ENCODE measurements at places on chromosomes 6 and 20. TPM values are rescaled to one million over a fixed set of nuclear protein-coding genes. Genes with fewer than 3 reads are reported as not detected.
A peak's percentile ranks its signal among the peaks of the same experiment; 100 is the strongest.

GRCh38 chr6:46062312-46062711 lies 46.7 kb upstream of the CLIC5 start:
- ATAC-seq = no peak

E2F1 gene
- total RNA-seq = 0.57 TPM

DNA sequence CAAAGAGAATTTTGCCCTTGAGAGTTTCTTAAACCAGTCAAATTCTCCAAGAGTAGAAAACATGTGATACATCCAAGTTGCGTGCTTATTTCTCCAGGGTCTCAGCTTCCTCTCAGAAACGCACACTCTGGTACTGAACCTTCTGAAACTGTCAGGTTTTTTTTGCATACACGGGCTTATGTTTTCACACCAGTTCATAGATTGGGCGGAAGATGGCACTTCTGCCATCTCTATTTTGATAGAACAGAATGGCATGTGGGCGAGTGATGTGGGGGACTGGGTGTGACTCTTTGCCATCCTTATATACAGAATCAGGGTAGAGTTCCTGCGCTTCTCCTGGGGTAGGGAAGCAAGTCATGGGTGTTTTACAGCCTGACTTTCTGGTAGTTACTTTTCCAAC lies 56.4 kb downstream of the ADTRP start:
- no peak for ATAC-seq

CDH4 gene
- 0.42 TPM for total RNA-seq

DNA sequence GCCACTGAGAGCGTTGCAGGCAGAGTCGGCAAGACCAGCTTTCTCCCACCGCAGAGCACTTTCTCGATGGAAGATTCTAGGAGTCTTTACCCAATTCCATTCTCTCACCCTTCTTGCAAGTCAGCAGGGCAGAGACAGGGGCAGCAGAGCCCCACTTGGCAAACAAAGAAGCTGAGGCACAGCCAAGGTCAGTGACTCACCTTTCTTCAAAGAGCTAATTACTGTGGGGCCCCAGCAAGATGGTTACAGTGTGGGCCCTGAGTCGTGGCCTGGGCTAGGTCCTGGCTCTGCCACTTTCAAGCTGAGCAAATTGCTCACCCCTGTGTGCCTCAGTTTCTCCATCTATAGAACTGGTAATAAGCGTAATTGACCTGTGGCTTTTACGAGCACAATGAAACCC lies 277.0 kb downstream of the PREX1 start:
- ATAC-seq = no peak

DNA sequence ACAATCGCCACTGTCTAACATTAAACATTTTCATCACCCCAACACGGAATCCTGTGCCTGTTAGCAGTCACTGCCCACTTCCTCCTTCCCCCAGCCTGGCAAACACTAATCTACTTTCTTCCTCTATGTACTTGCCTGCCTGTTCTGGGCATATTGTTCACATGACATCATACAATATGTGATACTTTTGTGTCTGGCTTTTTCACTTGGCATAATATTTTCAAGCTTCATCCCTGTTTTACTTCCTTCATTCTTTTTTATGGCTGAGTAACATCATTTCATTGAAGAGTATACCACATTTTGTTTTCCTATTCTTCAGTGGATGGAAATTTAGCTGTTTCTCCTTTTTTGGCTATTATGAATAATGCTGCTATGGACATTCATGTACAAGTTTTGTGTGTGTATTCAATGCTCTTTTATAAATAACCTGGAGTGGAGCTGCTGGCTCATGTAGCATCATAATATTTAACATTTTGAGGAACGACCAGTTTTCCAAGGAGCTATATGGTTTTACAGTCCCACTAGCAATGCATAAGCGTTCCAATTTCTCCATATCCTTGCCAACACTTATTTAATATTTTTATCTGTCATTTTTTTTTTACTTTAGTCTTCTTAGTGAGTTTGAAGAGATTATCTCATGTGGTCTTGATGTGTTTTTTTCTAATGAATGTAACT lies 360.1 kb downstream of the HDGFL1 start:
- no peak for ATAC-seq

GRCh38 chr20:43160941-43161340 lies 28.8 kb downstream of the PTPRT start:
- ATAC-seq = no peak

CCM2L gene
- total RNA-seq = 6.4 TPM

DNA sequence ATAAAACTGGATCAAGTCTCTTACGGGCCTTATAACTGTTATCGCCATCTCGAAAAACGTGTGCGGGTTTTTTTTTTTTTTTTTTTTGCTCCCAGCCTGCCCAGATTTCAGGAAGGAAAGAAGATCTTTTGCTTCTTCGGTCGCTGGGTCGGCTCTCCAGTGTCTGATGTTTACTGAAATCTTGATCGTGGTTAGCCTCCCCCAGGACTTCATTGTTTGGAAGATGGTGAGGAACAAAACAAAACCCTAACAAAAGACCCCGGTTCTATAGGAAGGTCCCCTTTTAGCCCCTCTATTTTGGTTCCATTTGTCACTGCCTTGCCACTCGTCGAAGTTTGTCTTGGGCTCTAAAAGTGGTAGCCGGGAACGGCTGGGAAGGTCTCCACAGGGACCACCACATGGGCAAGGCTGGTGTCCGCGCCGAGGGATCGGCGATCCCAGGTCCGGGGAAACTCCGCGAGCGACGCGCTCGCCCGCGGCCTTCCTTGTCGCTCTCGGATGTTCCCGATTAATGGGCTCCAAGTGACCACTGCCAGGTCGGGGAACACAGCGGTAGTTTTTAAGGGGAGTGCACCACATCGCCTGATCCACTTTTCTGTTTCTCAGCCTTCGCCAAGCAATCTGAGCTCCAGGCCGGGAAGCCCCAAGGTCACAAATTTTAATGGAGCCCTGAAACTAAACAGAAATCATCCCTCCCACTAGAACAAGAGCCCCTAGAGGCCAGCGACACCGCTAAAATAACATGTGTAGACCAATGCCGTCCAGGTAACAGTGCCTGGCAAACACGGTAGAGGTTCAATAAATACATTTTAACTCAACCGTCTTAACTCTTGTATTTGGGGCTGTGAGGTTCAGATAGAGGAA lies 27.0 kb downstream of the TRIM27 start:
- ATAC-seq = peak; percentile 9

DNA sequence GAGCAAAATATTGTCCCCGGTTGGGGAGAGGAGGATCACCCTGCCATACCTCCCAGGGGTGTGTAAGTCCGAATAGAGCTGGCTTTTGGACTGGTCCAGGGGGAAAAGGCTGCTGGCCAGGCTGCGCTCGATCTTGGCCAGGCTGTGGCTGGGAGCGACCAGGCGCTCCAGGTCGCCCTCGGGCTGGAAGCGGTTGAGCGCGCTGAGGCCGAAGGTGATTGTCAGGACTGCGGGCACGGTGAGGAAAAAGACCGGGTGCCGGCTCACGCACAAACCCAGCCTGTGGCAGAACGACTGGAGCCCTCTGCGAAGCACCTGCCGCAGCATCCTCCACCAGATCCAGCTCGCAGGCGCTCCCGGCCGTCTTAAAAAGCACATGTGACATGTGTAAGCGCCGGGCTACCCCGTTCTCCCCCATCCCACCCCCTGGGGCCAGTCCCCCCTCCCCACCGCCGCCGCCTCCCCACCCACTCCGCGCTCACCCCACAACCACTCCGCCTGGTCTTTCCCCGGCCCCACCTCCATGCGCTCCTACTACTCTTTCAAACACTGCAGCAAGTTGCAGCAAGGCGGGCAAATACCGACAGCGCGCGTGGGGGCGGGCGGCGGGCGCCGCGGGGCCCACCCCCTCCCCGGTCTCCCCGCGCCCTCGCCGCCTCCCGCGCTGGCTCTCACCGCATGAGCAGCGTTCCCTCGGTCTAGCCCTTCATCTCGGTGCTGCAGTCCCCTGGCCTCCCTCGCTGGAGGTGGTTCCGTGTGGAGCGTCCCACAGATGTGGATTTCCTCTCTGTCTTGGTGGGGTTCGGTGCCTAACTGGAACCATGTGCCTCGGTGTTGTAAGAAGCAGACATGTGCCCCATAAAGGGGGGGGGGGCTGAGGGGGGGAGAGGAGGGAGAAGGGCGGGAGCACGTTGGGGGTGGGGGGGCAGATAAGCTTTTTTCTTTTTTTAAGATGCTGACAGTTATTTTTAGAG lies 42.4 kb downstream of the PTCHD4 start:
- no peak for ATAC-seq

ULBP1 gene
- not detected for total RNA-seq

GTSF1L gene
- total RNA-seq = not detected

DNA sequence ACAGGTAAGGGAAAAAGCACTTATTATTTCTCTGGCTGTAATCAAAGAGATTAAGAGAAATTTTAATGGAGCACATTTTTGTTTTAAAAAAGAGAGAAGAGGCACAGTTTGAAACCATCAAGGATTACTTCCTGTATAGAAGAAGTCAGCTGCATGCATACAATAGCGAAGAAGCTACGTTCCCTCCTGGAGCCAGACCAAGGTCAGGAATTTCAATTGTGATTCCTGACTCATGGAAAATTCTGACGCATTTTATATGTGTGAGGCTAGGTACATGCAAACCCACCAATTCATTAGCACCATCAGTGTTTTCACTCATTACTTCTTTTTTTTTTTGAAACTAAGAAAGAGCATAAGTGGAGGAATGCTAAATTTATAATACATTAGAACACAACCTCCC lies 232.7 kb upstream of the SGK1 start:
- ATAC-seq = no peak

IMPG1 gene
- 0.54 TPM for total RNA-seq

OVOL2 gene
- total RNA-seq = 0.69 TPM

DNA sequence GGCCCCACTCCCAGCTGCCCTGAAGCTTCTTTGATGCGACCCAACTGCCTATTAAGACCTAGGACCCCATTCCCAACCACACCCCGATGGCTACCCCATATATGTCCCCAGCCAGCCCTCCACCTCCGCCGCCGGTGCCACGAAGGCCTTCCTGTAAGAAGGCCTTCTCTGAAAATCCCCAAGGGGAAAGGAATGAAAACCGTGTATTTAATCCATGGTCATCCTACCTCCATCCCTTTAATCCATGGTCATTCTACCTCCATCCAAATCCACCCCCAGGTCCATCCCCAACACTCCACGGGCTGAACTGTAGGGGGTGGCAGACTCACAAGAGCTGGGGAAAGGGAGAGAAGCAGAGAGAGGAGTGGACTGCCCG lies 545 bp upstream of the VSX1 start:
- no peak for ATAC-seq

GRCh38 chr20:7596541-7596940 lies 343.7 kb downstream of the HAO1 start:
- no peak for ATAC-seq

DNA sequence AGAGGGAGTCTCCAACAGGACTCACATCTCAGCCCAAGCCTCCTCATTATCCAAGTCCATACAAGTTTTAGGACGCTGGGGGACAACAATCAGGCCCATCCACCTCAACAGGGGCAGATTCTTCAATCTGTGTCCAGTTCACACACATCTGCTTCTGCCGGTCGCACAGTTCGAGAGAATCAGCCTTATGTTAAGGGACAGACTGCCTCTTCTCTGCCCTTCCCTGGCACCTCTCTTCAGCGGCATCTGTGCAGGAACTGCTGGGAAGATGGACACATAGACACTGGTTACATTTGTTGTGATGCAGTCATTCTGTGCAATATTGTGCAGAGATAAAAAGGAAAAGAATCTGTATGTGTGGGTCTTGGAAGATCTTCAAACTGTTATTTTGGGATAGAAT lies 21.0 kb downstream of the ULBP1 start:
- ATAC-seq = no peak

DNA sequence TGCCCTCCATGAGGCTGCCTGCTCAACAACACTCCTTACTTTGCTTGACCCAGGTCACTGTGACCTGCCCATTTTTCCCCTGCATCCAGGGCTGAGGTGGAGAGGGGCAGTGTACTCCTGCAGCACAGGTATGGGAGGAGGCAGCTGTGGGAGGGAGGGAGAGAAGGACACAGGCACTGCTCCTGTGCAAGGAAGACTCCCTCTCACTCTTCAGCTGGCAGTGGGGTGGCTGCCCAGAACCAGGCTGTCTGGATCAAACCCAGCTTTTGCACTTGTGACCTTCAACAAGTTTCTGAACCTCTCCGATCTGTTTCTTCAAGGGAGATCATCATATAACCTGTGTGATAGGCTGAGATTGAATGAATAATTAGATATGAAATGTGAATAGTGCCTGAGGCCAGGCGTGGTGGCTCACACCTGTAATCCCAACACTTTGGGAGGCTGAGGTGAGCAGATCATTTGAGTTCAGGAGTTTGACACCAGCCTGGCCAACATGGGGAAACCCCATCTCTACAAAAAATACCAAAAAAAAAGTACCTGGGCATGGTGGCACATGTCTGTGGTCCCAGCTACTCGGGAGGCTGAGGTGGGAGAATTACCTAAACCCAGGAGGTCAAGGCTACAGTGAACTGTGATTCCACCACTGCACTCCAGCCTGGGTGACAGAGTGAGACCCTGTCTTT lies 14.1 kb downstream of the TGIF2 start:
- no peak for ATAC-seq

DNA sequence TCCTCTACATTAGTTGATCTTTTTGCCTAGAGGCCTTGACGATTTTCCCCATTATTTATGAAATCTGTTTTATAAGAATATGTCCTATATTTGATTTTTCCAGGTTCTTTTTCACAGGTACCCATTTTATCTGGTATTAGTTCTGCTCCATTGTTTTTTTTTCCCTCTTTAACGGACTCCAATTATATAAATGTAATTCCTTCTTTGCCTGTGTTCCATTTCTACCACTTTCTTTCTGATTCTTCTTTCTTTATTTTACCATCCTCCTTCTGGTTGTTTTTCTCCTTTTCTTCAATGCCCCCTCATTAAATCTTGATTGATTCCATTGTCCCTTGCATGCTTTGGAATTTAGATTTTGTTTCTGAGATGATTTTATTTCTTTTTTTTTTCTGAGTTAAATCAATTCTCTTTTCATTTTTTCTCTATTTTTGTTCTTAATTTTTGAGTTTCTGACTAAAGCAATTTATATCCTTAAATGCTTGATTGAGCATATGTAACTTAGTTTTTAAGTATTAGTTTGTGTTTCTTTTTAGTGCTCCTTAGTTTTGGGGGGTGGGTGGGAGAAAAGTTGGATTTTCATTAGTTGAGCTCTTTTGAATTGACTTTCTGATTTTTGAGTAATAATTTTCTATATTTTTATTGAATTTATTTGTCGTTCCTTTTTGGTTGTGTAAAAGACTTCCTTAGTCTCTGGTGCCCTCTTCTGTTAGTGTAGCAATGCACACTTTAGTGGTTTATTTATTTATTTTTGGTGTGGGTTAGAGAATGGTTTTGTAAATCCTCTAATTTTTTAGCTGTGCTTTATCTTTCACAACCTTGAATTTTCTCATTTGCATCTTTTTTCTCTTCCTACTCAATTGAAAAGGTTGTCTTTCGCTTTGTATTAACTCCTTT lies 140.8 kb downstream of the FARS2 start:
- ATAC-seq = no peak

GNRH2 gene
- not detected for total RNA-seq

GRCh38 chr6:116221067-116221466 lies 32.8 kb downstream of the TSPYL4 start:
- no peak for ATAC-seq

All from gastroesophageal sphincter (tissue), 4 donors.